ENCODE measurements at places on chromosomes 2 and 18.

GRCh38 chr2:59463426-59463825 is 1090.0 kb downstream of the BCL11A start:
- DNase-seq: no peak

GRCh38 chr2:159760326-159760725 is 37.7 kb downstream of the CD302 start:
- DNase-seq: no peak

DNA sequence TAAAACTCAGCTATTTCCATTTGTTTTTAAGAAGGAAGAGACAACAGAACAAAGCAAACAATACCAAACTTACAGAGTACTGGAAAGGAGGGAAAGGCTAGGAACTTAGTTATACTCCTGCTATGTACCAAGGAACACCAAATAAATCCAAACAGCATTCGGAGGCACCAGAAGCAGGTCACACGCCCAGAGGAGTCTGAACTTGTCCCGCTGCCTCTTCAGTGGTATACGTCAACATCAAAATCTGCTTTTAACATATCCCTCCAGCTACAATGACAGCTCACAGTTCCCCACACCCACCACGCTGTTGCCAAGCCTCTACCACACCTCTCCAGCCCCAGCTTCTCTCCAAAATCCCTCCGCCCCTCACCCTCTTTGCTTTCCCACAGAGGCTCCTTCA is 17.3 kb downstream of the C2orf76 start:
- no peak for DNase-seq

GRCh38 chr2:100137318-100137717 is 5.1 kb downstream of the AFF3 start:
- DNase-seq: no peak

DNA sequence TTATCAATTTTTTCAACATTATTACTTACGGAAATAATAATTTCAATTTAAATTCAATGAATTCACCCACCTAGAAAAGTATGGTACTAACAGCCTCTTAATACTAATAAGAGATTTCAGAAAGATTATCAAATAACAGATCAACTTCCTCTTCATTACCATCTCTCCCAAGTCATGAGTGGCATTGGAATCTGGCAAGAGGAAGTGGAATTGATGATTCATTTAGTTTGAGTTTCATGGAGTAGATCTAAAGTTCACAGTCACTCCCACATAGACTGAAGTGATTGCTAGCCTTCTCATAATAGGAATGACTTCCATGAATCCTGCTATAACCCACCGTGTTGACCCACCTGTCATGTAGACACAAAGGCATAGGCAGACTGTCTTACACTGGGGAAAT is 77.7 kb upstream of the WDR75 start:
- DNase-seq: no peak

DNA sequence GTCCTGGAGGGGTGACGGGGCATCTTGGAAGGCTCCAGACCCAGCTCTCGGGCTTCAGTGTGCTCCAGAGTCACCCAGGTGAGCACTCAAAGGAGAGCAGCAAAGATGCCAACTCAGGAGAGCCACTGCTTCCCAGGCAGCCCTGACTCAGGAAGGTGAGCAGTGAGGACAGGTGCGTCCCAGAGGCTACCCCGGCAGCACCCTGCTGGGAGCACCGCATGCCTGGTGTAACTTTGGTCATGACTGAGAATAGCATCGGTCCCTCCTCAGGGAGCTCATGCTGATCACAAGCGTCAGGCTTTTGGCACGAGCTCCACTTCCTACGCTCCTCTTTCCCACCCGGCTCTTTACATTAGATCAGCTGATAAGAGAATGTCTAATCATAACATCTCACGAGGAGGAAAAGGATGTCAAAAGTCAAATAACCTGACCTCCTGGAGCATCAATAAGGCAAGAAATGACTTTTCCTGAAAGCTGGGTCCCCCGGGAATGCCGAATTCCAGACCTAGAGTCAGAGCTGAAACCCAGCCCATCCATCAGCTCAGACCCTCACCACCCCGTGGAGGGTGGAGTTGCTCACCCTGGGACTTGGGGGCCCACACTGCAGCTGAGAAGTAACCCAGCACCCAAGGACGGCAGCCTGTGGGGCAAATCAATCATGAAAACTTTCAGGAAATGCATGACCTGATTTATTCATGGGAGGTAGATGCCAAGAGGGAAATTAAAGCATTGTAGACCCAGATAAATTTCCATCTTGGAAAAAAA is 248.8 kb downstream of the ACKR3 start:
- no peak for DNase-seq

- no peak for DNase-seq
Measured at GRCh38 chr2:161839926-161840325, 215.7 kb downstream of the SLC4A10 start.

- no peak for DNase-seq
Measured at GRCh38 chr2:54310311-54310710, 54.3 kb upstream of the TSPYL6 start.

DNA sequence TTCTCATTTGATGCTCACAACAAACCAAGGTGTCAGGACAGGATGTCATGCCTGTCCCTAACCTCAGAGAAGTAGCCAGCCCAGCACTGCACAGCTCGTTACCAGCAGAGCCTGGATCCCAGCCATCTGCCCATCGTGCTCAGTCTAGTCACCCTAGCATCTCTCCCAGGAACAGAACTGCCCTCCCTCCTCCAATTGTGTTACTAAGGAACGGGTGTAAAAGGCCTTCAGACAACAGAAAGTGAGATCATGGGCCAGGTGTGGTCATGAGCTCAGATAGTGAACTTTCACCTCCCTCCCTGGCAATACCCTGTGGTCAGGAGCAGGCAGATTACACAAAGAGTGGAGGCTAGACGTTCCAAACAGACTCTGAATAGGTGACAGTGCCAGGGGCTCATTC is 111.8 kb upstream of the PPP1CB start:
- DNase-seq: no peak

DNA sequence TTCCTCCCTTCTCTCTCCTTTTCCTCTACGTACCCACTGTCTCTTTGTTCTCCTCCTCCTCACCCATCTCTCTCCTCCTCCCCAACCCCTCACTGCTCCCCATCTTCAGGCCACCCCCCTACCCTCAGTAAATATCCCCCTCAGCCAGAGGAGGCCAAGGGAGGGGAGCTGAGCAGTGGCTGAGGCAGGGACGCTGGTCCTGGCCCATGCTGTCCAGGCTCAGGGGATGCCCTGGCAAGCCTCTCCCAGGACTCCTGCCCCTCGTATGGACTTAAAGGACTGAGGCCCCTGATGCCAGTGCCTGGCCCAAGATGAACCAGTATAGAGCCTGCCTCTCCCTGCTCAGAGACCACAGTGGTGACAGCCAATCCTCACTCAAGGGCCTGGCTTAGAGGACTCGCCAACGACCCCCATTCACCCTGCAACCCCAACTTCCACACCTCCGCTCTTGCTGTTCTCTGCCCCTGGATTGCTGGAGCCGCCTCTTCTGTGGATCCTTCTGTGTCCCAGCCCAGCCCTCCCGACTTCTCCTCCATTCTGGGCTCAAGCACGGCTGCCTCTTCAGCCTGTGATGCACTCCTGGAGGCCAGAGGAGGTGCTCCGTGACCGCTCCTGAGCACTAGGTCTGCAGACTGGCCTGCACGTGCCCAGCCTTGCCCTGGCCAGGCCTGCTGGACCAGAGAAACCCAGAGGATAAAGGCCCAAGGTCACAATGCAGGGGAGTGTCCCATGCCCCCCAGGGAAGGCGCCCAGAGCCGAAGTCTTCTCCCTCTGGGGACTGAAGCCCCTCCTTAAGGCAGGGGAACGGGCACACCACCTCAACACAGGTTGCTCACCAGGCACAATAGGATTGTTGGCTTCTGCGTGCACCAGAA is 9.5 kb upstream of the DUSP2 start:
- DNase-seq: no peak

DNA sequence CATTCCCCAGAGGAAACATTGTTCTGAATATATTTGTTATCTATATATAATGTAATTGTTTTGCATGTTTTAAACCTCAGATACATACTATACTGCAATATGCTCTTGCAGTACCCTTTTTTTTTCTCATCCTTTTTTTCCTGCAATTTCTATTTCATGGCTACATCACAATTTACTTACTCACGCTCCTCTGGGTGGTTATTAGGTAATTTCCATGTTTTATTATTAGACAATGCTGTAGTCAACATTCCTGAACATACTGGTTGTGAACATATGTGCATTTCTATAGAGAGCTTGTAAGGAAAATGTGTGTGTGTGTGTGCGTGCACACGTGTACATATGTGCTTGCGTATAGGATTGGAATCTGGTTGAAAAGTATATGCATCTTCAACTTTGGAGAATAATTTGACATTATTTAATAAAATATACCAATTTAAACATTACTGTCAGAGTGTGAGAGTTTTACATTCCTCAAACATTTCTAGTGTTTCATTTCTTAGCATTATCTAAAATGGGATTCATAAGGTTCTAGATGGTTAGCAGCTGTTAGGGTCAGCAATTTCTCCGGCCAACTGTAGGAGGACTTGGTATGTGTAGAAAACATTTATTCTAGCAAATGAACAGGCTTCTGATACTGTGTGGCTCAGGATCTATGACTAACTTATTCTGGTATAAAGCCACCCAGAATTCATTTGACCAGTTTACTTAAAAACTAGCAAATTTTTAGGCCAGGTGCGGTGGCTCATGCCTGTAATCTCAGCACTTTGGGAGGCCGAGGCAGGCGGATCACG is 22.4 kb downstream of the NCOA1 start:
- DNase-seq: no peak

DNA sequence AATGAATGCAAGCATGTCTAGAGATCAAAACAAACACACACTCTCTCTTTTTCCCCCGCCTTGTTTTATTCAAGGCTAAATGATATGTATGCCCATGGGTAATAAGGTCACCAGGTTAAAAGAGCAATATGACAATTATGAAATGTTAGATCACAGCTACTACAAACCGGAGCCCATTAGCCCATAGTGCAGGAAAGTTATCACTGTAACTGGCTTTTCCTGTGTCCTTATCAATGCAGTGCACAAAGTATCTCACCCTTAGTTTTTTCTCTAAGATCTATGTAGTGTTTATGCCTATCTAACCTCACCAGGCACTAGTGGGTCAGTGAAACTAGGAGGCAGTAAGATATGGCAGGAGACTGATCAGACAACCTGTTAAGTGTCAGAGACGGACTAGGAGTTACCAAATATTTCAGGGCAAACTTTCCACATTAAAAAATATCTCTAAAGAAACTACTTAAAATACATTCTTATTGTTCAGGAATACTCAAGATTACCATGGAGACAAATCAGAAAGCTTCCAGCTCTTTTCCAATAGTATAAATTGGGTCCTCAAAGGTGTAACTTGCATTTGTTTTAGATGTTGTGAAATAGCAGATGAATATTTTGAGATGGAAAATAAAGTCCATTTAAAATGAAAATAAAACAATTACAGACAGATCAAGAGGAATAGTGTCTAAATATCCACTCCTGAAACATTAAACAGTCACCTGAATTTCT is 282.2 kb downstream of the EXOC6B start:
- DNase-seq: no peak

GRCh38 chr18:452816-453215 is 47.7 kb downstream of the COLEC12 start:
- DNase-seq: no peak

- no peak for DNase-seq
Measured at GRCh38 chr2:145110668-145111356, 590.9 kb upstream of the ZEB2 start.

GRCh38 chr18:24395049-24395795 is 2.4 kb downstream of the OSBPL1A start:
- DNase-seq: no peak

DNA sequence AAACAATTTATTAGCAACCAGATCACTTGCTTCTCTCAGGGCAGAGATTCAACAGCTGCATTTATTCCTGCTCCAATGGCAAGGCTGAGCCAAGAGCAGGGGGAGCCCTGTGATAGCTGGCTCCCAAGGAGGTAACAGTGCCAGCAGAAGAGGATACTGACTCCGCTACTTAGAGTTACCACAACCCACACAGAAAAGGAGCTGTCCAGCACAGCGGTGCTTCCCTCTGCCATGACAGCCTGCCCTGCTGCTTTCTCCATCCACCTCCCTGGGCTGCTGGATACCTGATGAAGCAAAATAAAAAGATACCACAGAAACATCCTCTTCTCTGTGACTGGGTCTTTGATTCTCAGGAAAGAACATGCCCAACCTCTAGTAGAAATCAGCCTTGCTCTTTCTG is 467.2 kb downstream of the LRRTM4 start:
- no peak for DNase-seq

GRCh38 chr2:124983595-124983994 is 958.5 kb downstream of the CNTNAP5 start:
- DNase-seq: no peak

GRCh38 chr18:44601447-44601846 is 79.2 kb upstream of the SETBP1 start:
- no peak for DNase-seq

GRCh38 chr2:126885751-126886210 is 12.9 kb upstream of the TEX51 start:
- no peak for DNase-seq

GRCh38 chr2:128091726-128092080 is 703 bp downstream of the UGGT1 start:
- DNase-seq: no peak

DNA sequence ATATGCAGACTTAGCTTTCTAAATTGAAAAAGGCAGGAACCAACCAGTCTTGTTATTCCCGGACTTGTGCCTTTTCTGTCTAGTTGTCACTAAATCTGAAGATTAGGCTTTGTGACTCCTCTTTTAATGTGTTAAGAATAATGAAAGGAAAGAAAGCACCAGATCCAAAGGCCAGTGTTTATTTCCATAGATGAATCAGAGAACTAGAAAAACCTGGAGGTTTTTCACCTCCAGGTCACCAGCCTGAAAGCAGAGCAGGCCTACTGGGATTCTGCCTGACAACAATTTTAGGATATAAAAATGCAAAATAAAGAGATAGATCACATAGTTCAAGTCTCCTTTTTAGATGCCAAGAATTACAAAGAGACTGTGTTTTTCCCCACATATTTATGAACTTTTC is 160.4 kb downstream of the GULP1 start:
- no peak for DNase-seq

DNA sequence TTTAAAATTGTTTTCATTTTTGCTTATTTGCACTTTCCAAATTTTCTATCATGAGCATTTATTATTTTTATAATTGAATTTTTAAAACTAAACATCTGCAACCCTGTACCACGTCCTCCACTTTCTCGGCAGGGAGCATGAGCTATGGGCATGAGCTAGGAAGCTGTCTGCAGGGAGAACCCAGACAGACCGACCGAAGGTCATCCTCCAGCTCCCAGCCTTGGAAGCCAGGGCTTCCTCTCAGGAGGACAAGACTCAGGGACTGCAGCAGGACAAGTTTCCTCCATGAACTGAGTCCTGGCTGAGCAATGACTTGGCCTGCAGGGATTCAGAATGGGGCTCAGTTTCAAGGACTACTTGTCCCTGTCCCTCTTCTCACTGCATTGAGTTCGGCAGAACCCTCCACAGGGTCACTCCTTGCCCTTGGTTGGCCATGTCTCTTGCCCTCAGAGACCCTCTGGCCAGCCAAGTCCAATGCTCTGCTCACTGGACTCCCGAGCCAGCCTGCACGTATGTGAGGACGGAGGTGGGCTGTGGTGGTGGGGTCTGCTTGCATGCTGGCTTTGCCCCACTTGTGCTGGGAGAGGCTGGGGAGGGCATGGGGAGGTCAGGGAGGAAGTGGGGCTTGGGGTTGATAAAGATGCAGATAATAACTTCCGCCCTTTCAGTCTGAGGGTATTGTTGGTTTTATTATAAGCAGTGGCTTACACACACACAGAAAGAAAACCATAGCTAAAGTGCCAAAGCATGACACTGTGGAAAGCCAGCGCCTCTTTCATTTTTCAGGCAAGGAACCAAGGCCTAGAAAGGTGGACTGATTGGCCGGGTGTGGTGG is 6.6 kb downstream of the NMUR1 start:
- no peak for DNase-seq

- DNase-seq: no peak
Measured at GRCh38 chr2:2845267-2845666, 514.2 kb upstream of the MYT1L start.

GRCh38 chr2:189492451-189492850 is 51.2 kb downstream of the WDR75 start:
- no peak for DNase-seq
